ENCODE measurements at places on chromosomes 16 and 17.

GRCh38 chr17:35660902-35661301, 70.5 kb upstream of the RASL10B start:
- DNase-seq: no peak

- no peak for DNase-seq
These were observed 68.9 kb downstream of the ABCC6 start for GRCh38 chr16:16154281-16154951.

- DNase-seq: no peak
These were observed 59.6 kb downstream of the MAP2K6 start for GRCh38 chr17:69473841-69474831.

- no peak for DNase-seq
These were observed 102.0 kb upstream of the HAS3 start for GRCh38 chr16:69003500-69003899.

GRCh38 chr17:70037498-70037897, 37.5 kb upstream of the KCNJ16 start:
- no peak for DNase-seq

GRCh38 chr17:82965371-82965770, 114.0 kb upstream of the METRNL start:
- DNase-seq: no peak

DNA sequence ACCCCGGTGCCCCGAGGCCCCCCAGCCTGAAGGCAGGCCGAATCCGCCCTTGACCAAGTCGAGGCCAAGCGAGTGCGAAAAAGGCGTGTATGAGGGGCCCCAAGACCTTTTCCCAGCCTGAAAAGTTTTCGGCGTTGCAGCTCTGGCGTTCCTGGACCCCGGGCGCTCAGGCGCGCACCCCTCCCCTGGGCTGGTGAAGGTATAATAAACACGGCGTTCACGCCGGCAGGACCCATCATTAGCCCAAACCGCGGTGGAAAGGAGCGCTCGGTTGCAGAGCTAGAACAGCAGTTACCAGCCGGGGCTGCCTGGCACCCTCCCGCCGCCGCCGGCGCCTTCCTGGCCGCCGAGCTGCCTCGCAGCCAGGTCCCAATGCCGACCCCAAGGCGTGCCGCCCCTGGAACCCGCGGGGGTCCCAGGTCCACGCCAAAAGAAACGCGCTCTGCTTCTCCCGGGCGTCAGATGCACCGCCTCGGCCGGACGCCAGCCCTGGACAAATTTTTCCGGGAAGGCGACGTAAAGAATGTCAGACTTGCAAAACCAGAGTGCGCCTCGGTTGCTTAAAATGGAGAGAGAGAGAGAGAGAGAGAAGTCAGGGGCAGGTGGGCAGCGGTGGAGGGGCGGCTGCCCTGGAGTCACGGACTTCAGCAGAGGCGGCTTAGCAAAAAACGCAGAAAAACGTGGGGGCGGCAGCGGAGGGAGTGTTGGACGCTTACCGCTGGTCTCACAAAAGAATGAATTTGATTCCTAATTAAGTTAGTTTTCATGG, 11.5 kb upstream of the FOXF1 start:
- DNase-seq: no peak

DNA sequence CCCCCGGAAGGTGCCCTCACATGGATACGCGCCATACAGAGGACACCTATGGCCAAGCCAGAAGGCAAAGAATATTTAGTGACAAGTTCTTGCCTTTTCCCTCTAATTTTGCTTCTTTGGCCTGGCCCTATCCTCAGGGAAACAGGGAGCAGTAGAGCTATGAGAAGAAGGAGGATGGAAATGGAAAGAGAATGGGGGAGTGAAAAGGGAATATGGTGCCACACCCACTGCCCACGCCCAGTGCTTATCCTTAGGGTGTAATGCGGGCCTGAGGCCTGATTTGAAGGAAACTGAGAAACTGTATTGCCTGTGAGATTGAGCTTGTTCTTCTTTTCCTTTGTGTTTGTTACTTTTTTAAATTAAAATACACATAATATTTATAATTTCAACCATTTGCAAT, 255.1 kb downstream of the HS3ST3A1 start:
- no peak for DNase-seq

- DNase-seq: no peak
These were observed 10.7 kb upstream of the TMC5 start for GRCh38 chr16:19406891-19407491.

DNA sequence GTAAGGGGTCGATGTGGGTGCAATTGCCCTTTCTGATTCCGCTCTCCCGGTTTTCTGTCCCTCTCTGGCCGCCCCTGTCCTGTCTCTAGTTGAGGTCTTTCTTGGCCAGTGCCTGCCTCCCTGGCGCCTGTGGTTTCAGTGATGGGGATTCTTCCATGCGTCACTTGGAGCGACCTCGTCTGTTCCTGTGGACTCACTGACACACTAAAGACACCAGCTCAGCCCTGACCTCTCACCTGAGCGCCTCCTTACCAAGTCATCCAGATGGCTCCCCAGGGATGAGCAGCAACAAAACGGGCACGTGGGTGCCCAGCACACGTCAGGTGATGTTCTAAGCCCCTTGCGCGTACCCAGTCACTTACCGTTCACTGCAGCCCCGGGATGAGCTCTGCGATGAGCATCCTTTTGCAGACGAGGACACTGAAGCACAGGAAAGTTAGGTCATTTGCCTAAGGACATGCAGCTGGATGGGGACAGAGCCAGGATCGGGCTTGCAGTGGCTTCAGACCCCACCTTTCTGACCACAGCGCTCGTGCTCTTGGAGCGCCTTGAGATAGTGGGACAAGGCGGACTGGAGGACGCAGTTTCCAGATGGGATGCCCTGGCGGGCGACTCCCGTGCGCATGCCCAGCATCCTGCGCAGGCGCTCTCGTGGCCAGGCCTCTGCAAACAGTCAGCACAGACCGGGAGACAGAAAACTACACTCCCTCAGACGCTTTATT, 11.5 kb upstream of the LGALS3BP start:
- no peak for DNase-seq

DNA sequence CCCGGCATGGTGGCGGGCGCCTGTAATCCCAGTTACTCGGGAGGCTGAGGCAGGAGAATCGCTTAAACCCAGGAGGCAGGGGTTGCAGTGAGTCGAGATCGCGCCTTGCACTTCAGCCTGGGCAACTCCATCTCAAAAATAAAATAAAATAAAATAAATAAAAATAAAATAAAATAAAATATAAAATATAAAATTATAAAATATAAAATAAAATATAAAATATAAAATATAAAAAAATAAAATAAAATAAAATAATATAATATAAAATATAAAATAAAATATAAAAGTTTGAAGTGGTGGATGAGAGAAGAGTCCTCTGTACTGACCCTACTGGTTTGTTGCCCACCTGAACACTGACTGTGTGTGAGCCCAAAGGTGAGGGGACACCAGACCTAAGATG, 15.2 kb downstream of the CCDC42 start:
- no peak for DNase-seq

GRCh38 chr17:79116575-79117368, 42.1 kb downstream of the ENGASE start:
- no peak for DNase-seq

DNA sequence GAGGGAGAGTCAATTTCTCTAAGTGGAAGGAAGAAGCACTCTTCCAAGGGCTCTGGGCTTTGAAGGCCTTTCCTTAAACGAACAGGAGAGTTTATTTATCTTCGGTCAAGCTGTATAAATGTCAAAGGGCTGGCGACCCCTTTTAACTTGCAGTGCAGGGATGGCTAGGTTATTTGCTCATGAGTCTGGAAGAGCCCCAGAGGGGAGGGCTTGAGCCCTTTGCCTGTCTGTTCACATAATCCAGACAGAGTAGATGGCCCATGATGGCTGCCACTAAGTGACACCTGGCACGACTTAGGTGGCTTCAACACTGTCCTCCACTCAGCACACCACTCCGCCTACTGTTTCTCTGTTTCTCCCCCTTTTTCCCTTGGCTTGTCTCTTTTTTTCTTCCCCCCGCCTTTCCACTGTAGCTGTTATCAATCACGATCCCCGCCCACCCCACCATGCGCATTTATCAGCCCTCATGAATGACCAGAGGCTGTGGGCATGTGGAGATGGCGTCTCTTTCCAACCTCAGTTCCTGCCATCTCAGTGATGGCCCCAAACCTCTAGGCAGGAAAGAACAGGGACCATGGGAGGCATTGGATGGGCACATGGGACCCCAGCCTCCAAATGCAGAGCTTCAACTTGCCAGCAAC, 408.7 kb upstream of the TNRC6C start:
- no peak for DNase-seq

DNA sequence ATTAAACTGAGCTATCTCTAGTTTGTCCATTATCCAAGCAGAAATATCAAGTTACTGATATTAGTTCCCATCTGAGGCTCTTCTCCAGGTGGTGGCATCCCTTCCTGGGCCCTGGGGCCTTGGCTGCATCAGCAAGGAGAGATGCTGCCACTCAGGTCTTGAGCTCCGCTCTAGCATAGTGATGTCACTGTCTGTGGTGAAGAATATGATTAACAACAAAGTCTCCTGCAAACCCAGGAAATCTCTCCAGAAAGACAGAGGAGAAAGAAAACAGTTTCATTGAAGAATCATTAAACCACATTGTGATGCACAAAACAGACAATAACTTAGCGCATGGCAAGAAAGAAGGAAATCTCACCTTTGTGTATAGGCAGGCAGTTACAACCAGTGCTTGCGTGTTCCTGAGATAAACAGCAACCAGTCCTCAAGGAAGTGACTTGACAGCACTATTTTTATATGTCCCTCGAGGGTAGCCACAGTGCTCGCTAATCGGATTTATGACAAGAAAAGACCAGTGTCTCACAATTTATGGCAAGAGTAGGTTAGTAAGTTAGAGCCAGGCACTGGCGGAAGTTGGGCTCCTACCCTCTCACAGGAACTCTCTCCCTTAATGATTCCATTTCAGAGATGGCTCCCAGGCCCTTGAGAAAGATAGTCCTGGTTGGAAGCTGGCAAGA, 151.1 kb downstream of the AHSP start:
- no peak for DNase-seq

DNA sequence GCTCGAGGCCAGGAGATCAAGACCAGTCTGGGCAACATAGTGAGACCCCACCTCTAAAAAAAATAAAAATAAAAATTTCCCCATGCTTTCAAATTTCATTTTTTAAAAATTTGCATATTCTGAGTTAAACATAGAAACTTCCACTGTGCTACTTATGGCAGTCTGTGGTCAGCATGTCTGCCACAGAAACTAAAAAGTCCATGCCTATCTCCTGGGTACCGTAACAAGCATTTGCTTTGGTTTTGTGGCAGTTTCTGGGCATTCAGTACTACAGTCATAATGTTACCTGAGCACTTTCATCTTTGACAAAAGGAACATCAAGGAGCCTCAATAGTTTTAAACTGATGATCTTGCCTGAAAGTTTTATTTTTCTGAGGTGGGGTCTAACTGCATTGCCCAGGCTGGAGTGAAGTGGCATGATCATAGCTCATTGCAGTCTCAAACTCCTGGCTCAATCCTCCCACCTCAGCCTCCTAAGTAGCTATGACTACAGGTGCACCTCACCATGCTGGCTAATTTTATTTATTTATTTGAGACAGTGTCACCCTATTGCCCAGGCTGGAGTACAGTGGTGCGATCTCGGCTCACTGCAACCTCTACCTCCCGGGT, 13.2 kb upstream of the ITGA2B start:
- no peak for DNase-seq

DNA sequence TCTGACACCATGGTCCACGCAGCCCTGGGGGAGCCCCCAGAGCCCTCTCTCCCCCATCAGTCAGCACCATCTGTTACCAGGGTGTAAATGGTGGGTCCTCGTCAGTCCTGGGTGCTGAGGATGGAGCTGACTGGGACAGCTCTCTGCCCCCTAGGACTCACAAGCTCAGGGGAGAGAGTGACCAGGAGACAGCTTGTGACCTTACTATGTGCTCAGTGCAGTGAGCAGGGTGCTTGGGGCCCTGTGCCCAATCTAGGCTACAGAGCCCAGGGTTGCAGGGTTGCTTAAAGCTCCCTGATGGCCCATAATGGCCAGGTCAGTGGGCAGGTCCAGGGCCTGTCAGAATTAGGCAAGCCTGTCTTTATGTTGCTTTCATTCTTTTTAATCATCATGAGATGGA, 11.3 kb downstream of the MMP2 start:
- DNase-seq: no peak

DNA sequence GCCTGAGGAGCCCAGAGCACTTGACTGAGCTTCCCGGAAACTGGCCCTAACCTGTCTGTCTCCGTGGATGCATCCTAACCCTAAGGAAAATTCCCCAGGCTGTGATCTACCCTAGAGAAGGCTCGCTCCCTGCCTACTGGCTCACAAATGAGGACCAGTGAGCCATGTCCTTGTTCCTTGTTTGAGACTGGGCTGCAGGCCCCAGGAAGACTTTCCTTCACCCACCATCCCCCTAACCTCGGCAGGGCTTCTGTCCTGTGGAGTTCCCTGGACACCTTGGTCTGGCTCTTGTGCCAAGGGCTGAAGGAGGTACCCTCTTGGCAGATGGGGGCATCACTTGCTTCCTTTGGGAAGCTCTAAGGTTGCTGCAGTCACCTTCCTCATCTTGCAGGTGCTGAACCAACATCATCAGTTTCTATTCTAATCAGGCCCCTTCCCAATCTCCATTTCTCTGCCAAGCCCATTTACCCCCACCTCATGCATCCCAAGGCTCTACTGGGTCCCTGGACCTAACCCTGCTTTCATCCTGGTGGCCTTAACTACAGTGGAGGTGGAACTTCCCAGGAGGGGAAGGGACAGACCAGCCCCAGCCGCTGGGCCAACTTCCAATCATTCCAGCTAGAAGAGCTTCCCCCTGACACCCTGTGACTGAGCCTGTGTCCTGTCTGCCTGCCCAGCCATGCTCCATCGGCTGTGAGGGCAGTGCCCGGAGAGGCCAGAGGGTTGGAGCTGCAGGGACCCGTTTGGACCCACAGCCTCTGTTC, 12.4 kb downstream of the RNF40 start:
- DNase-seq: no peak
